GM04504 (cell line): ENCODE measurements at places on chromosomes 11 and 22.

GRCh38 chr11:93024369-93024768 is 54.9 kb downstream of the MTNR1B start:
- DNase-seq = no peak

DNA sequence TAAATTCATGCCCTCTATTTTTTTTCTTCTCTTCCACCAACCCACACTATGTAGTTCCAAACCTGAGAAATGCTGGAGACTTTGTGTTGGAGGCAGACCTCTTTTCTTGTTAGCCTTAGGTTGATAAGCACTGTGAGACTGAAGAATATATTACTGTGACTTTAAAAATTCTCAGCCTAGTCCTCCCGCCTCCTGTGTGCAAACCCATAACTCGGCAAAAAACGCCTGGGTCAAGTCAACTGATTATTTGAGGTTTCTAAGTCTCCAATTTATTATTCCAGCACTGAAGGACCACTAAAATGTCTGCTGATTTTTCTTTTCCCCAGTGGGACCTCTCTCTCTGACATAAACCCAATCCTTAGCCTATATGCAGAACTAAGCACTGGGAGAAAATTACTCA is 1946.0 kb upstream of the RAG2 start:
- no peak for DNase-seq

- no peak for DNase-seq
Observed at GRCh38 chr11:129804012-129804411, 11.6 kb upstream of the TMEM45B start.

- DNase-seq = no peak
Observed at GRCh38 chr22:45731041-45731797, 59.6 kb downstream of the ATXN10 start.

DNA sequence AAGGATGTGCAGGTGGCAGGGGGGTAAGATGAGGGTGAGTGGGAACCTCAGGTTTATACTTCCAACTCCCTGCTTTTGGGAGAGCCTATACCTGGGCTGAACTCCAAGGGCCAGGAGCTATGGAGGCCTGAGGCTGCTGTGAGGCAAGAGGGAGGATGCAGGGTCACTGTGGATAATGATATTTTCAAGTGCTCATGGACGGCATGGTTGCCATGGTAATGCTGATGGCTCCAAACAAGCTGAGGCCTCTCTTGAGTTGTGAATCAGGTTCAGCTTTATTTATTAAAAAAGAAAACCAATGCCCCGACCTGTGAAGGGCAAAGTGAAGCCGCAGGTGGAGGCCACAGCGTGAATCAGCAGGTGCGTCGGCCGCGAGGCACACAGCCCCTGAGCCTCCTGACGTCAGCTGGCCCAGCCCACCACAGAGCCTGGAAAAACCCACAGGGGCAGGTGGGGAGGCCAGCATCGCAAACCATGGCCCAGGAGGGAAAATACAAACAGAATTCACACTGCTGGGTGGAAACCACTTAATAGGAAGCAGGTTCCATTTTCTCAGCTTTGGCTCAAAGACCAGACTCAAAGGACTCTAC is 17.4 kb upstream of the CREB3L1 start:
- DNase-seq = no peak

DNA sequence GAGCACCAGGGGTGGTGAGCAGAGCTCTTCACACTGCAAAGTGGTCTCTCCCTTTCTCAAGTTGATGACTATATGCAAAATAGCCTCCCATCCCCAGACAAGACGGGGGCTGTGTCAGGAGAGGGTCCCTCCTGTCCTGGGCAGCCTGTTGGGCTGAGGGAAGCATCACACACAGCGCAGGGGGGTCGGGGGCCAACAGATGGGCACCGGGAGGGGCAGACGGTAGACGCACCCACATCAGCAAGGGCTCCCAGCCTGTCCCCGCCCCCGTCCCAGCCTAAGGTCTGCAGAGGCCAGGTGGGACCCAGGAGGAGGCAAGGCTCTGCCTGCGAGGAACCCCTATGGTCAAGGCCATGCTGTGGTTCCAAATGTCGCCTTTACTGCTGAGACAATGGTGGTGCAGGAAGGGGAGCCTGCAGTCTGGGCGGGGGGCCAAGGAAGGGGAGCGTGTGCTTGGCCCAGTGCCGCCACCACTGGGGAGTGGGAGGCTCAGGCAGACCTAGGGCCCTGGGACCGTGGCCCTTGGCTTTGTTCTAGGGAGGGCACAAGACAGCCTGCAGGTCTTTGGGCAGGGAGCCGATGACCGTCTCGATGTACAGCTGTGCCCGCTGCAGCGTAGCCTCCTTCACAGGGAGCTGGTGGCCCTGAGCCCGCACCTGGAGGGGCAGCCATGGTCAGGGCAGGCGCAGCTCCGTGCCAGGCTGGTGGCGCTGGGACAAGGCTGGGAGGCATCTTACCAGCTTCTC is 4.3 kb upstream of the PLXNB2 start:
- no peak for DNase-seq

DNA sequence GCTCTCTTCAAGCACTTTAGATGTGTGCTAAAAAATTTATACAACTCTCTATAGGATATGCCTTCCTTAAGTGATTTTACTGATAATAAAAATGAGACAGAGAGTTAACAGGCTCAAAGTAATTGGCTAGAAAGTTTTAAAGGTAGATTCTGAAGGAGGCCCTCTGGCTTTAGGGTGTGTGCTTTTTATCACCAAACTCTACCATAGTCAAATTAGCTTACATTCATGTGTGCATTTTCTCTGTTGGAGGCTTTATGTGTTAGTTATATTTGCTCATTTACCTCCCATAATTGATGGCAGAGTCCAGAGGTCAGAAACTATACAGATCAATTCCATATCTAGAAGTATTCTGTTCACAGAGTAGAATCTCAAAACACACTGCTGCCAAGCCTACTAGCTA is 317.5 kb downstream of the JRKL start:
- no peak for DNase-seq

GRCh38 chr11:87306262-87306851 is 268.6 kb downstream of the TMEM135 start:
- no peak for DNase-seq

DNA sequence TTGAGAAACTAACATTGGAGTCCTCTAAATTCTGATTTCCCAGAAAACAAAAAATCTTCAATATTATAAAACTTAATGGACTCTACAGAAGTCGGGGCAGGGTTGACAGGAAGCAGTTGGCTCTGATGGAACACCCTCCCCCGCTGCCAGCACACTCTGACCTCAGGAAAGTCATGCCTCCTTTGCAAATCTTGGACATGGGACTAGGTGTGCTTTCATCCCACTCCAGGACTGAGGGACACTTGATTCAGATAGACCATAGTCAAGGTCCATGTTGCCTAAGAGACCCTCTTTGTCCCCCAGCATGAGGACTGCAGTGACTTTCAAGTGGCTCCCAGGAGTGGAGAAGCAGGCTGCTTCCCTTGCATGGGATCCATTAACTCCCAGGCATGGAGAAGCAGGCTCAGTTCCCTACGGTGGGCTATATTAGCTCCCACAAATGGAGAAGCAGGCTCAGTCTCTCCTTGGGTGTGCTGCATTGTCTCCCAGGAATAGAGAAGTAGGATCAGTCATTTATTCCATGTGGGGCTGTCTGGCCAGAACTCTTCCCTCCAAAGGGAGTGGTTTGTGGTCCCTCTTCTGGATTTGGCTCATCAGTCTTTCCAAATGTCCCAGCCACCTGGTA is 38.3 kb downstream of the C22orf31 start:
- DNase-seq = no peak

DNA sequence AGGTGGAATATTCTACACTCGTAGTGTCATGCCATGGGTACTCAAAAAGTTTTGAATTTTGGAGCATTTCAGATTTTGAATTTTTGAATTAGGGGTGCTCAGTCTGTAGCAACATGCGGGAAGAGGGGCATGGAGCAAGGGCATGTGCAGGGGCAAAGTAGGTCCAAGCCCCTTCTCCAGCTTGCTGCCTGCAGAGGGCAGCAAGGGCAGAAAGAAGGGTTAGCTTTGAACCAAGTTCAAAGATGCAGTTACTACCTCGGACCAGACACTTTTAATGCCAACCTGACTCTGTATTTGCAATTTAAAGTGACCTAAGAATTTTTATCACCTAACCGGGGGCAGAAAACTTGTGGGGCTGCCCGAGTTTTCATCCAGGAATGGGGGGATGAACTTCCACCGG is 68.2 kb downstream of the CD82 start:
- no peak for DNase-seq

- DNase-seq = no peak
Observed at GRCh38 chr11:88266157-88266556, 71.4 kb downstream of the CTSC start.

DNA sequence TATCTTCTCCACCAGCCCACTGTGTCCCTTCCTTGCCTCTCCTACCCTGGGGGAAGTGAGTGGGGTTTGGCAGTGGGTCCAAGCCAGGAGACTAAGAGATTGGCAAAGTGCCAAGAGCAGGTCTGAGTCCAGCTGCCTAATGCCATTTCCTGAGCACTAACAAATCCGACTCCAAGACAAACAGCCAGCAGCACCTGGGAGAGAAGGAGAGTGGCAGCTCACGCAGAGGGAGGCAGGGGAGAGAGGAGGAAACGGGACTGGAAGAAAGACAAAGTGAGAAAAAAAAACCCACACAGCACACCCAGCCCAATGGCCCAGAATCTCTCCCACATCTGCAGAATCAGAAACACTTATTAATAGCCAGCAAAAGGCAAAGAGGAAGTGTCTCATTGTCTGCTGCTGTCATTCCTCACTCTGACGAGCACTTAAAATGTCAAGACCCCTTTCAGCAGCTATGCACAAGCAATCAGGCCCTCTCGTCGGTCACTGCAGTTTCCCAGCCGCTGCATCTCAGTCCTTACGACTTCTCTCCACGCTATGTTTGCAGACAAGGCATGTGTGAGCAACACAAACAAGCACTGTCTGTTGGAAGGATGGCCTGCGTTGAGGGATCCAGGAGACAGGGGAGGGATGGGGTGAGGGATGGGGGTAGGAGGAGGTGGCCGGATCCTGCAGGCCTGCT is 558.4 kb upstream of the CADM1 start:
- no peak for DNase-seq

DNA sequence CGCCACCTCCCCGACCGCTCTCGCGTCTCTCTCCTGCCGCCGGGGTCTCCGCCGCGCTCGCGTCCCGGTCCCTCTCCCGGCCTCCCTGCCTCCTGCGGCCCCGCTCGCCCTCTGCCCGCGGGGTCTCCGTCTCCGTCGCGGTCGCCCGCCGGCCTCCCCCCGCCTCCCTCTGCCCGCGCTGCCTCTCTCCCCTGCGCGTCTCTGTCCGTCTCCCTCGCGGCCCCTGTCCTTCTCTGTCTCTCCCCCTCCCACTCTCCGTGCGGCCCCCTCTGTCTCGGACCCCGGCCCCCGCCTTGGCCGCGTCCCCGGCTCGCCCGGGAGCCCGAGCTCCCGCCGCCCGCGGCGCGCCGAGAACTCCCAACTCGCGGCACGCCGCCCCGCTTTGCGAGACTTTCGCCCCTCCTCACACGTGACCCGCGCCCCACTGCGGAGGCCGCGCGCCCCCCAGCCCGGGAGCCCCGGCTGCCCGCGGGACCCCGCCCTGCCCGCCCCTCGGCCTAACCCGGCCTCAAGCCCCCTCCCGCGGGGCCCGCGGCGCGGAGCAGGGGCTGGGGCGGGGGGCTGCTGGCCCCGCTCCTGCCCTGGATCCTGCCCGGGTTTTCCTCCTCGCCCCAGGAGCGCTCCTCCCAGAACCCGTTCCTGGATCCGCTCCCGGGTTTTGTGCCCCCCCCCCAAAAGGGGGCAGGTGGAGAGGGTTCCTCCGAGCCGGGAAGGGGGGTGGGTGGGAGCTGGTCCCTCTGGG is 702 bp upstream of the KCNJ4 start:
- no peak for DNase-seq

GRCh38 chr11:28808771-28809170 is 700.6 kb downstream of the METTL15 start:
- DNase-seq = no peak

GRCh38 chr11:120759046-120759445 is 247.5 kb downstream of the GRIK4 start:
- DNase-seq = no peak

GRCh38 chr11:68145120-68145866 is 24.1 kb upstream of the CHKA start:
- no peak for DNase-seq

DNA sequence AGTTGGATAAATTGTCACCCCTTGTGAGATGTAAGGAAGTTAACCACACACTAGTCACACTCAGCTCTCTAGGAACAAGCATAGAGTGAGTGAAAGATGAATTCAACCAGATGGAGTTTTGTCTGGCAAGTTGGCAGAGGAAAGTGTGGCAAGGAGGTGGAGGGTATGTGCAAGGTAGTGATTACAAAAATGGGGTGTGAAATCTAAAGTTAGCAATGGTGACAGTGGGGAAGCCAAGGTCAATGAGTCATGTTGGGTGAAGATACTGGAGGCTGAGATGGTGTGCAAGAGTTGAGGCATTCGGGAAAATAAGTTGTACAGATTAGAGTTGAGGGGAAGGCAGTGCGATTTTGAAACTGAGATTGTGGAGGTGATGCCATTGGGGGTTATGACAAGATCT is 33.7 kb downstream of the MRGPRX2 start:
- no peak for DNase-seq

DNA sequence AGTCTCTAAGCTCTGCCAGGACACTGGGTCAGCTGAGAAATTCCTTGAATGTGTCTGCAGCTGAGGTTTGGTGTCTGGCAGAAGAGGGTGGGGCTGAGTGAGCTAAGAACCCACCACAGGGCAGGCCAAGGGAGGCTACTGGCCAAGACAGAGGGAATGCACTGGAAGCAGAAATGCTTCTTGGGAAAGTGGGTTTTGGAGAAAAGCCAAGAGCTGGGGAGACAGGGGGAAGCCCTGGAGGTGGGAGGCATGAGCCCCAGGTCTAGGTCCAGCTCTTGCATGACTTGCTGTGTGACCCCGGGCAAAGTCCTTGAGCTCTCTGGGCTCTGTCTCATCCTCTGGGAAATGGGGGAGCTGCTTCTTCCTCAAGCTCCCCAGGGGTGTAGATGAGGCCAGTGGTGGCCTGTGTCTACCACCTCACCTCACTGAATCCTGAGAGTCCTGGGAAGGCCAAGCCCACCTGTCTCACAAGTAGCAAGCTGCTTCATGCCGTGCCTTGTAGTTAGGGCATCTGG is 2.3 kb downstream of the MMP11 start:
- no peak for DNase-seq

DNA sequence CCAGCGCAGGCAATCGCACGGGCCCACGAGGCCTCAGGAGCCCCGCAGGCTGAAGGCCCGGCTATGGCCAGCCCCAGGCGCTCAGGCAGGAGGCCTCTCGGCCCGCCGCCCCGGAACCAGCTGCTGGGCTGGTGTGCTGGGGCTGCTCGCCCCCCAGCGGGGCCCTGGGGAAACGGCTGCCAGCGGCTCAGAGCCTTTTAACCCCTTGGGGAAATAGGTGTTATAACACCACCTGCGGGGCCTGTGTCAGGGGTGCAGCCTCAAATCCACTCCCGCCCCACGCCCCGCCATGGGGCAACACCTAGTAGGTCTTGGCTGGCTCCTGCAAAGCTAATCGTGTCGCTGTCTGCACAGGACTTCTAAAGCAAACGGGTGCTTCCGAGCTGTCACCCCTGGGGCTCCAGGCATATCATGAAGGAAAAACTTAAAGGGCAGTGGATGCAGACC is 237.4 kb downstream of the TTC28 start:
- DNase-seq = peak; percentile 57
